MG63 (cell line): ENCODE measurements at places on chromosomes 11 and 22. TPM values are rescaled to one million over a fixed set of nuclear protein-coding genes. Genes with fewer than 3 reads are reported as not detected.

The GLB1L2 gene
- total RNA-seq: 11.6 and 15.0 TPM in 2 replicates

GRCh38 chr11:76151556-76152085, 54.7 kb downstream of the WNT11 start:
- no peak for DNase-seq

GRCh38 chr11:112132737-112133136, 31.2 kb downstream of the IL18 start:
- no peak for DNase-seq

The OR51E2 gene
- 0.23 and 3.5 TPM in 2 replicates for total RNA-seq

- DNase-seq: no peak
These were observed 12.8 kb downstream of the PITPNB start for GRCh38 chr22:27906241-27906640.

The ZNF70 gene
- total RNA-seq: 2.4 and 3.9 TPM in 2 replicates

- DNase-seq: no peak
These were observed 11.9 kb upstream of the NXF1 start for GRCh38 chr11:62817129-62817528.

GRCh38 chr22:17368554-17369438, 464 bp upstream of the CECR2 start:
- peak; percentile 6 for DNase-seq

DNA sequence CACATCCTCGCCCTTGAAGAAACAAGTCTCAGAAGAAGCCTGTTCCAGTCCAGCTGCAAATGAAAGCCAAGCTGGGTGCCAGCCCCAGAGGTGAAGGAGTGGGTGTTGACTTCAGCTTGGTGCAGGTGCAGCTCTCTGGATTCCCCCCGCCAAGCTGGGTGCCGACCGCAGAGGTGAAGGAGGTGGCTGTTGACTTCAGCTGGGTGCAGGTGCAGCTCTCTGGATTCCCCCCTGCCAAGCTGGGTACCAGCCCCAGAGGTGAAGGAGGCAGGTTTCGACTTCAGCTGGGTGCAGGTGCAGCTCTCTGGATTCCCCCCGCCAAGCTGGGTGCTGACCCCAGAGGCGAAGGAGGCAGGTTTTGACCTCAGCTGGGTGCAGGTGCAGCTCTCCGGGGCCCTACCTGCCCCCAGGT, 1234.0 kb downstream of the TBC1D22A start:
- DNase-seq: no peak

DNA sequence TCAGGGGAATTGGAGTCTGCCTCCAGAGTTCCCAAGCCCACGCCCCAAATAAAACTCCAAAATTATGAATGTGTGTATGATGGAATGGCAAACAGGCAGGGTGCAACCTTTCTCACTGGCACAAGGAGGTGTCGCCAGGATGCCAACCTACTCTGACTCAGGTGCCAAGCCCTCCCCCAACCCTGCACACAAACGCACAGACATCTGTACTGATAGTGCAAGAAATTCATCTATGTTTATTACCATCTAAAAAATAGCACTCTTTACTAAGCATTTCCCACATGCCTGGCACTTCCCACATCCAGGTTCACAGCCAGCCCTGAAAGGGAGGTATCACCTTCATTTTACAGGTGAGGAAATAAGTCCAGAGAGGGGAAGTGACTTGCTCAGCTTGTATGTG, 1.2 kb downstream of the PLA2G3 start:
- no peak for DNase-seq

DNA sequence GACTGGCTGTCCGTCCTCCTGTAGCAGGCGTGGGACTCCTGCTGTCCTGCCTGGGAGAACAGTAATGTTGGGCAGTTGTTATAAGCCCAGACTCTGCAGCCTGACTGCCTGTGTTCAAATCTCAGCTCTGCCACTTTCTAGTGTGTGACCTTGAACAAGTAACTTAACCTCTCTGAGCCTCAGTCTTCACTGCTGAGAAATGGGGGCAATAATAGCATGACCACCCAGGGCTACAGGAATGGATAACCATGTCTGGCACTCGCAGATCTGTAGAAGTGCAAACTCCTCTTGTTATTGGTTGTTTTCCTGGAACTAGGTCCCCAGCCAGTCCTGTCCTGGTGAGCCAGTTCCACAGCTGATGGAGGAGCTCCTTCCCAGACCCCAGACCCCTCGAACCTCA, 69.7 kb downstream of the TP53I11 start:
- no peak for DNase-seq

GRCh38 chr11:62103141-62103540, 20.7 kb upstream of the INCENP start:
- no peak for DNase-seq

DNA sequence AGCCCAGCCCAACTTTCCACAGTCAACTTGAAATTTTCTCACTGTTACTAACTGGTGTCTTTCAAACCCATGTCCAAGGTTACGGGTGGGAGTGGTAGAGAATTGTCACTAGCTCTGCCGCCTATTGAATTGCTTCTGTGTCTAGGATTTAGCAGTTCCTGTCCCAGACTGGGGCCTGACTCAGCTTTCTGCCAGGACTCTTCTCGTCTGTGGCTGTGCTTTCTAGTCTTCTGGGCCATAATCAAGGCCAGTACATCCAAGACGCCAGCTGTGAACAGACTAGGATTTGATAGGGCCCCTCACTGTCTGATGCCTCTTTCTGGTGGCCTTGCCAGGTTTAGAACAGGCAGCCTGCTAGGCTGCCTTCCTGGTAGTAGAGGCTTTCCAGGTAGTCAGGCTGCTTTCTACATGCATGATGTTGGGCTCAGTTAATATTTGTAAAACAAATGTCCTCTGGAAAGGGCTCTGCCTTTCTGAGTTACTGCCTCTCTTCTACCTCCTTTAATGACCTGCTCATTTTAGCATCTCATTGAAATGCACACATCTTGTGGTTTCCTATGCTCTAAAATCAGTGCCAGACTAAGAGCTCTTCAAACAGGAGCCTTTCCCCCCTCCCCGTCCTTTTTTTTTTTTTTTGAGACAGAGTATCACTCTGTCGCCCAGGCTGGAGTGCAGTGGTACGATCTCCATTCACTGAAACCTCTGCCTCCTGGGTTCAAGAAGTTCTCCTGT, 13.1 kb upstream of the HIKESHI start:
- no peak for DNase-seq

GRCh38 chr22:22349455-22349836, 104.9 kb downstream of the VPREB1 start:
- no peak for DNase-seq

The FOLH1 gene
- total RNA-seq: not detected in 2 replicates

DNA sequence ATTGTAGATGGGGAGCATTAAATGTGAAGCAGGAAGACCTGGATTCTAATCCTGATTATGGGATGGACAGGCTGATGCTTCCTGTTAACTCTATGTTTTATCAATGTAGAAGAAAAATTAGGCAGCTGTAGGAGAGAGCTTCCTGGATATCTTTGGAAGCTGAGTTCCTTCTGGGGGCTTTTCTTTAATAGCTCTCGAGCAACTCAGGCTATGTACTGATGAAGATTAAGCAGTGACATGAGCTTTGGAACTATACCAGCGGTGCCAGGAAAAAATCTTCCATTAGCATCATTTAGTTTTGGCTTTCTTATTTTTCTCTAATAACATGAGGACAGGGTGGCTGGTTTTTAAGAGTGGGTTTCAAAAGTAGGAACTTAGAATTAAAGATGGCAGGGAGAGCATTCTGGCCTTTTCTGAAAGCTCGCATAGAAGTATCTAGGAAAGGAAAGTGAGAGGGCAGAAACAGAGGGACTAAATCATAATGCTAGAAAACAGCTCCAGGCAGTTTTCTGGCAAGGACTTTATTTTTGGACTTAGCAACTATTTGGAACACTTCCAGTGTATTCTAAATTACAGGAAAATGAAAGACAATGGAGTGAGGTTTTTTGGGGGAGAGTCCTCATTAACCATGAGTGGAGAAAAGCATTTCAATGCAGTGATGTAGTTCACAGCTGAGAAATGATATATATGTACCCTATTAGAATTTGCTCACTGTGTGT, 69.2 kb upstream of the RRM1 start:
- no peak for DNase-seq

GRCh38 chr11:127058524-127058923, 58.0 kb upstream of the KIRREL3 start:
- DNase-seq: no peak

The CTNND1 gene
- total RNA-seq: 25.9 and 26.6 TPM in 2 replicates

GRCh38 chr11:1564535-1565172, 7.4 kb downstream of the DUSP8 start:
- DNase-seq: peak; percentile 87

The ZNF215 gene
- 6.2 and 8.0 TPM in 2 replicates for total RNA-seq

The KRTAP5-3 gene
- not detected in 2 replicates for total RNA-seq

DNA sequence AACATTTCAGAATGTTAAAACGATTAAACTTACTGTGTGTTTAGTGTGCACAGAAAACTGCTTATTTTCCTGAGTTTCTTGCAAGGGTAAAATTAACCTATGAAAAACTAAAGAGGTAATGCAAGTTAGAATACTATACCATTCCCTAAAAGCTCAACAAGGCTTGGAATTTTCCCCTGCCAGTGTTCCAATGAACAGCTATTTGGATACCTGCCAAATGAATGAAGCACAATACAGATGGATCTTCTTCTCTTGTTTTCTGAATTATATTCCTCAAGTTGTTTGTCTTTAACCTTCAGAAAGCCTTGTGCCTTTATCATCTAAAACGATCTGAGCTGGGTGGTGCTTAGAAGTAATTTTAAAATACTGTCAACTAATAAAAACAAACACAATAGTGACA, 204.5 kb downstream of the LRRC4C start:
- DNase-seq: no peak

- DNase-seq: no peak
These were observed 14.8 kb downstream of the CCND1 start for GRCh38 chr11:69655479-69656428.

DNA sequence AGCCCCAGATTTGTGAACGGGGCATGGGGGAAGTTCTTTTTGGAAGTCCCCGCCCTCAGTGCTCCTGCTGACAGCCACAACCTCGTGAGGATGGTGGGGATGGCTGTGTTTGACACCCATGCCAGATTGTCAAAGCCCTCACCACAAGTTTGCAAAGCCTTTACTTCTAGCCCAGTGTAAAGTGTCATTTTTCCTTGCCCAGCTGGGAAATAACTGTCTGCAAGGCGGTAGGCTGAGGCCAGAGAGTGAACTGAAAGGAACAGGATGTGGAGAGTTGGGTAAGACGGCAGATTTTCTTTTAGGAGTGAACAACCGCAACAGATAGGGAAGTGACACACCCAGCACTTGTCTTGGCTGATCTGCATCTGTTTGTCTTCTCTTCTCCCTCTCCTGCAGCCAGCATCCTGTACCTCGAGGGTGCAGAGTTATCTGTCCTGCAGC, 13.6 kb downstream of the IL17RA start:
- no peak for DNase-seq

- no peak for DNase-seq
These were observed 4.3 kb upstream of the CHID1 start for GRCh38 chr11:914747-915501.

The SLC15A3 gene
- total RNA-seq: not detected in 2 replicates

- DNase-seq: no peak
These were observed 366.8 kb upstream of the CCDC179 start for GRCh38 chr11:23227078-23227445.

- DNase-seq: no peak
These were observed 33.1 kb upstream of the POLD3 start for GRCh38 chr11:74559110-74559933.

The CAPN5 gene
- total RNA-seq: 2.1 and 6.1 TPM in 2 replicates

The DCDC1 gene
- total RNA-seq: 0.36 TPM in 1 of 2 replicates, not detected in the other

DNA sequence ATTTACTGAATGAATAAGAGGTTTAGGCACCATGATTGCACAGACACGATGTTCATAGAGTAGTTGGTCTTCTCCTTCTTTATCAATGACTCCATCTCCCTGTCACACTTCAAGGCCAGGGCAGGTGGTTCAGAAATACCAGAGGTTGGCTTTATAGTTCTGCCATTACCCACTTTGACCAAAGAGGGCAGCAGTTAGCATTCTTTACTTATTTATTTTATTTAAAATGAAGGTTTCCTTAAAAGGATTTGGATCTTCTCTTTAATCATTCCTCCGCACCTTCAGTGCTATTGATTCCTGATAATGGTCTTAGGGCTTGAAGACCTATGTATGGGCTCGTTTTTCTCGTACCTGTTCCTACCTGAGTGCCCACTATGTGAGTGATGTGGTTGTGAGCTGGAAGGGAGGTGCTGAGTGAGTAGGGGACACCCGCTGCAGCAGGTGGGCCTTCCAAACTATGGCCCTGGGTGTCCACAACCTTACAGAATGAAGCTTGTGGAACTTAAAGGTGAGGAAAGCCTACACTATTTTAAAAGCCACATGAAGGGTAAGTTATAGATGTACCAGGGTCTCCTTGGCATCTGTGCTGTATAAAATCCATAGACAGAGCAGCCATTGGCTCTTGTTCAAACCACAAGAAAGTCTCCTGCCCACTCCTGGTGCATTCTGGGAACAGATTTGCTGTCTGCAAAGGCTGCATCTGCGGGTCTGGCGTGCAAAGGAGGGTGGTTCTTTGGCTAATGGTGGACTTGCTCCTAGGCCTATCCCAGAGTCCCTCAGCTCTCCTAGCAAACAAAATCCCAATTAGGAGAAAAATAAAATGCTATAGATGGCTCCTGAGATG, 35.0 kb downstream of the TIMP3 start:
- DNase-seq: no peak

GRCh38 chr22:19974268-19974861, 32.7 kb upstream of the TXNRD2 start:
- peak; percentile 47 for DNase-seq

- no peak for DNase-seq
These were observed 374.3 kb upstream of the MPPED2 start for GRCh38 chr11:30960387-30960992.

GRCh38 chr22:50570861-50571260, 7.4 kb downstream of the CPT1B start:
- DNase-seq: no peak

DNA sequence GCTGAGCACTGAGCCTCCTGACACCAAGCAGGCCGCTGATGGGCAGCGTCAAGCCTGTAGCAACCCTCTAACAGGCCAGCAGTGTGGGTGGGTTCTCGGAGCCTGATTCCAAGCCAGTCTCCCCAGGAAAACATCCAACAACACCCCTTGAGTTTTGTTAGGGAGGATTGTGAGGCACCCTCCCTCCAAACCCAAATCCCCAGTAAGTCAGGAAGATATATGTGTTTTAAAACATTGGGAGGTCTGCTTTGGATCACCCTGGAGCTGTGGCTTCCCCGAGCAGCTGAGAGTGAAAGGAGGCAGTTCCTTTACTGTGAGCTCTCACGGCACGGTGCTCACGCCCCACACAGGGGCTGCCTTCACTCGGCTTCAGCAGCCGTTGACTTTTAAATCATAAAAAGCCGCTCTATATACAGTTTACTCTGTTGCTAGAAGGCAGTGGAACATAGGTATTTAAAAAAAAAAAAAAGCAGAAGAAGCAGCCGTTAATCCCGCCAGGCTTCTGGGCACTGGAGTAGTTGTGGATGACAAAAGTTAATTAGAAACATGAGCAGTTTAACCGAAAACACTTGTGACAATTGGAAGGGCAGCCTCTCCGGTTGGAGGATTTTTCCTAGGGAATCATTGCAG, 218.6 kb downstream of the NAV2 start:
- DNase-seq: no peak
